Activated gamma-delta T cell (primary cell): ENCODE measurements at places on chromosomes 3 and 15.

- DNase-seq, result no peak
Measured at GRCh38 chr3:175187586-175187985, 328.5 kb downstream of the NAALADL2 start.

DNA sequence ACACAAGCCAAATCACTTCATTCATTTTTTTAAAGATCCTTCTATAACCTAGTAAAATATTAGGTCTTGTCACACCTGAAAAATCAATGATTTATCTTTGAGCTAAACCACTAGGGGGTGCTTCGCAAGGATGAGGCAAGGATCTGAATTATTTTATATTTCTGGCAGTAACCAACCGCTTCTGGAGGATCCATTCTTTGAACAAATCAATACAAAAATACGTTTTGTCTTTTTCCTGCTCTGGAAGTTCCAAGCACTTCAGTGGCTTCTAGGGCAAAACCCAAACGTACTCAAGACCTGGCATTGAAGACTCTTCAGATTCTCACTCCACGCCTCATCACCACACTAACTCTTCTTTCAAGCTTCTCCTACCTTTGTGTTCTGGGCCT, 486 bp downstream of the LSG1 start:
- DNase-seq, result no peak

DNA sequence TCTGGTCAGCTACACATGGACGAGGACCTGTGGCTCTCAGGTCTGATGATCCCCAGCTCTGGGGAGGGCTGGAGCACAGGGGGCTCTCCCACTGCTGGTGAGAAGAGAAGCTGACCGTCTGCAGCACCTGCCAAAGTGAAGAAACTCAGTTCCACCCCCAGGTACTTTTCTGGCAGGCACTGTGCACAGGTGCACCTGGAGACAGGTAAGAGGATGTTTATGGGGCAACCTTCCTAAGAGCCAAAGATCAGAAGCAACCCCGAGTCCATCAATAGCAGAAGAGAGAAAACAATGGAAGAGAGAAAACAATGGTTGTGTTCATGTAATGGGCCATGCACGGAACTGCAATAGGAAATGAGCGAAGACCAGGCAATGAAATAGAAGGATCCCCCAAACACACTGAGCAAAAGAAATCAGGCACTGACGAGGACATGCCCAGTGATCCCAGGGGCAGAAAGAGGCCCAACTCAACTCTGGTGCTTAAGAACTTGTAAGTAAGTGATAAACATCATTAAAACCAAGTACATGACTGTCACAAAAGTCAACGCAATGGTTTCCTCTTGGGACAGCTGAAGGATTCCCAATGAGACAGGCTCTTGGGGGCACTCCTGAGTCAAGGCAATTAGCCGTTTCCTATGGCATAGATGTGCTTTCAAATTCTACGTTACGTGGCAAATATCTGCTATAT, 95.0 kb upstream of the ALDH1A3 start:
- DNase-seq, result no peak

DNA sequence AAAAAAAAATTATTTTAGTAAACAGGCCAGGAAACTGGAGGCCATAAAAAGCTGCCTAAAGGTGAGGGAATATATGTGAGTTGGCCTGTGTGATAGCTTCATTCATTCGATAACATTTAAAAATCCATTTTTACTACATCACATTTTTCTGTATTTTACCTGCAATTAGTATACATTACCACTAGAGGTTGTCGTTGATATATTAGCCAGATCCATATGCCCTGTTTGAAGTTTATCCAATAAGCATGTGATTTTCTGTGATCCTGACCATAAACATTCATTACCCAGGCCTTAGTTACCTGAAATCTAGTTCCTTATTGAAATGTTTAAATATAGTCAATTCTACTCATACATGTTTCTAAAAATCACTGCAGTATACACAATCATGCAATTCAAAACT, 71.4 kb downstream of the ARNT2 start:
- no peak for DNase-seq

DNA sequence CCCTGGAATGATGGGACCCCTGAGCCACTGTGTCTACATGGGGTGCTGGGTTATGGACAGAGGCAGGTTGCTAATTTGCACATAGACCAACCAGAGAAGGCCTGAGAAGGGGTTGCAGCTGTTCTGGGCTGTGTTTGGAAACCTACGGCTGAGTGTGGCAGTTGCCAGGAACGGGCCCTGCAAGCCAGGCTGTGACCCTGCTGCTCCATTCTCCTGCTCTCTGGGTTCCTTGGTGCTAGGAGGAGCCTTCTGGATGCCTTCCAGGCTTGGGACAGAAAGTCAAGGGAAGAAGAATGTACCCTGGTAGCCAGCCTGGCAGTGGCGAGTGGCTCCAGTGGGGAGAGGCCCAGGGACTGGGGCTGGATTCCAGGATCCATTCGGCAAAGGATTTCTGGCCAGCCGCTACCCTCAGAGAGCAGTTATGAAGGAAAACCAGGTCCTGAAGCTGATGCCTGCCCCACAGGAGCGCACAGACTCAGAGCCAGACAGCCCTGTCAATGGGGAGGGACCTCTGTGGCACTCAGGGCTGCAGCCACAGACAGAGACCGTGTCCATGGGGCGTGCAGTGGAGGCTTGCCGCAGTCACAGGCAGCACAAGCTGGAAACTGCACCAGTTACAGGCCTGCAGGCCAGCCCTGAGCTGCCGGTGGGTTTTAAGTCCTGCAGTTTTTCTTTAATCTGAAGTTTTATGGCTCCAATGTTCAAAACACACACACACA, 55.1 kb upstream of the ACAD9 start:
- DNase-seq, result no peak

DNA sequence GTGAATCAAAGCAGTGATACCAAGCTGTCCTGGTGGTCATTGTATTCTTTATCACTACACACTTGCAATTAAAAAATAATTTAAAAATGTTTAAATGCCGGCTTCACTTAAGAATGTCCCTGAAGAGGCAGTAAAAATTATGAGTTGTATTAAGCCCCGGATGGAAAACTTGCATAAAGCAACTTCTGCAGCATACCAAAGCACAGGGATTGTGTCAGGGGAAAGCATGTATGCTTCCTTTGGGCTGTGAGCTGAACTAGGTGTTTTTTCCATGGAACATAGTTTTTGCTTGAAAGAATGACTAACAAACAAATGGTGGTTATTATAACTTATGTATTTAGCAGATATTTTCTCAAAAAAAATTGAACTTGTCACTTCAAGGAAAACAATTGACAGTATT, 143.1 kb downstream of the ARNT2 start:
- DNase-seq, result no peak

DNA sequence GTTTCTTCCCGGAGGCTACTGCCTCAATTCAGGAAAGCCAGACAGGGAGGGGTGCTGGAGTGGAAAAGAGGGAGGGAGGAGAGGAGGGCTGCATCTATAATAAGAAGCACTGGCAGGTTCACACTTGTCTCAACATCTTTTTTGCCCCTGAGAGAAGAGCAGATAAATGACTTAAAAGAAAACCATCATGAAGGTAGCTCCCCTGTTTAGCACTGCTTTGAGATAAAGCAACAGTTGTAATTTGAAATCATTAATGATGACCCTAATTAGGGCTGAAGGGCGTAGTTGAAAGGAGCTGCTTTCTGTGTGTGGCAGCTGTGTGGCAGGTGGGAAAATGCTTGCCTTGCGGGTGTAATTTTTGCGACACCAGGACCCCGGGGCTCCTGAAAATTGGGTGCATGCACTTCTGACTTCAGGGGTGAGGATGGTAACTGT, 222.8 kb upstream of the IL12A start:
- DNase-seq, result no peak

- DNase-seq, result no peak
Measured at GRCh38 chr15:63023351-63023945, 19.1 kb upstream of the TPM1 start.

- no peak for DNase-seq
Measured at GRCh38 chr3:140378571-140379340, 299.1 kb upstream of the TRIM42 start.

DNA sequence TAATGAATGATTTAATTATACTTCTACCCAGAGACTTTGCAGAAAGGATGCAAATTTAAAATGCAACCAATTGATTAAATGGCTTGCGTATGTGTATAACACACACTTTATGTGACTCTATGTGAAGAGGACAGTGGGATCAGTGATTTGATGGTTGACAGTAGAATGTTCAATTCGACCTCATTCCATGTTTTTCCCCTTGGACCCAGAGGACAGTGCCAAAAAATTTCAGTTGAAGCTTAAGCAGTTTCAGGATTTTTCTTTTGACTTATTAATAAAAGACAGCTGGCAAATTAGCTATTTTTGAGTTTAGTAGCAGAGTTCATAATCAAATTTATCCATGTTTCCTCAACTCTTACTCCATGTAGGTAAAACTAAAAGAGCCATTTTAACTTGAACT, 742.4 kb upstream of the NR2F2 start:
- no peak for DNase-seq

DNA sequence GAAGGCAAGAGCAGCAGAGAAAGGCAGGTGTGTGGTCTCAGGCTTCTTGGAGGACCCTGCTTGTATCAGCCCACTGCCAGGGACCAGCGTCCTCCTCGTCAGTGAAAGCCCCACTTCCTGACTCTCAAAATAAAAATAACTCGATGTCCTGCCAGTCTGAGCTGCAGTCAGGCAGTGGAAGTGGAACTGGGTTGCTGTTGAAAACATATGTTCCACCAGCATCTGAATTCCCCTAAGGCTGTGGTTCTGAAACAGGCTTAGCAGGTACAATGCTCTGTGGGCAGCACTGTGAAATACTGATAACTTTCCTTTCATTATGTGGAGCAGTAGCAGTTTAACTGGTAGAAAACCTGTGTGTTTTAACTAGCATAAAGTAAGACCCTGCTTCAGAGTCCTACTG, 121.6 kb upstream of the EIF1B start:
- no peak for DNase-seq

DNA sequence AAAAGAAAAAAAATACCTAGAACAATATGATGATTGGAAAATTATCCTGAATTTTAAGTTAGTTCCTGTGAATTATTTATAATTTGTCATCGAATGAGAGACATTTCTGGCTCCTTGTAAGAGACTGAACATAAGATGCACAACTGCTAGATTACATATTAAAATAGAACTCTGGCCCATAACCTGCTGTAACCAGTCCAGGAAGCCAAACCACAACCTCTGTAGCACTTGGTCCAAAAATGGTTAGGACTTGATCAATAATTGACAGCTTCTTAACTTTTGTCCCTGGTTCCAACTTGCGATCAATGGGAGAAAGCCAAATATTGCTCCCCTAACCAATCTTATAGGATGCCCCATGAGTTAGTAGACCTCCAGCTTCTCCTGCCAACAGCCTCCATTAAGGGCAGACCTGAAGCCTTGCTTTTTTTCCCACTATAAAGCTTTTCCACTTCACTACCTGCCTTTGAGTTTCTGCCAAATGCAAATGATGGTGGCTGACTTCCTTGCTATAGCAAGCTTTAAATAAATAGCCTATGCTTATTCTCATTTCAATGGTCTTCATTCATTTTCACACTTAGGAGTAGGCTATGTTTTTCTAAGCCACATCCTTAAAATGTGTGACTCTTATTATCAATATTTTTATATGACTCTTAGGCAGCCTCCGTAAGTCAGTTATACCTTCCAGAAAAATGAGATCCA, 224.0 kb upstream of the ARHGEF26 start:
- DNase-seq, result no peak

GRCh38 chr3:150146991-150147761, 176.5 kb upstream of the PFN2 start:
- no peak for DNase-seq

DNA sequence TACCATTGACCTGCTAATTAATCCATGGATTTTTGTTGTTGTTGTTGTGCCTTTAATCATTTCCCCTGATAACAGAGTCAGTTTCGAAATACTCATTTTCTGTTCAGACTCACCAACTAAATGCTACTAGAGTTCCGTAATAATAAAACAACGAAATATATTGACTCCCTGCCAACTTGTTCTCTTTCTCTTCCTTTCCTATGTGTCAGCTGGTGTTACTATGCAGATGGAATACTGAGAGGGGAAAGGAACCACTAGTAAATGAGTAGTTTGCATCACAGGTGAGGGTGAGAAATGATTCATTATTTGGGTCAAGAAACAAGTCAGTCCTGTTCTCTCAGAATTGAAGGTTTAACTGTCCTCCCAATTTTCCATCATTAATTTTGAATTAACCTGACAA, 1027.3 kb downstream of the TUSC7 start:
- no peak for DNase-seq

- DNase-seq, result no peak
Measured at GRCh38 chr3:70582803-70583202, 270.4 kb upstream of the MDFIC2 start.

DNA sequence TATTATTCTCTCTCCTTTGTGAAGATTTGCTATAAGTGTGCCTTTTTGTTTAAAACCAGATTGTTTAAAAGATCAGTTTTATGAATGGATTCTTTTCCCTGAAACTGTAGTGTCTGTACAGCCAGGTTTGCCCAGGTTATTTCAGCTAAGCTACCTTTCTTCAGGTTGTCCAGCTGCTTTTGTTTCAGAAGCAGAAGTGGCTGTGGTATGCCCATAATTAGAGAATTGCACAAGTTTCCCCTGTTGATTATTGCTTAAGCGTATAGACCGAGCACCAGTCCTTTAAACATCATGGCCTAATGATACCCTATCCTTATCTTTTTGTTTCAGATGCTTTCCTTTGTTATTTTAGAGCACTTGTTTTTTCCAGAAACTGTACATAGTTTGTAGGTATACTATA, 10.2 kb downstream of the ASB7 start:
- no peak for DNase-seq

- no peak for DNase-seq
Measured at GRCh38 chr3:18703798-18704197, 278.7 kb upstream of the SATB1 start.

- no peak for DNase-seq
Measured at GRCh38 chr15:101528108-101528916, 38.8 kb upstream of the PCSK6 start.

GRCh38 chr15:86399041-86399954, 319.6 kb downstream of the AGBL1 start:
- DNase-seq, result no peak

- DNase-seq, result no peak
Measured at GRCh38 chr15:36921484-36922091, 178.8 kb downstream of the MEIS2 start.

GRCh38 chr15:90159213-90159612, 41.9 kb upstream of the SEMA4B start:
- no peak for DNase-seq
